ENCODE measurements at places on chromosomes 3 and 15.

GRCh38 chr15:91603384-91604080 lies 250.0 kb upstream of the SLCO3A1 start:
- no peak for DNase-seq

DNA sequence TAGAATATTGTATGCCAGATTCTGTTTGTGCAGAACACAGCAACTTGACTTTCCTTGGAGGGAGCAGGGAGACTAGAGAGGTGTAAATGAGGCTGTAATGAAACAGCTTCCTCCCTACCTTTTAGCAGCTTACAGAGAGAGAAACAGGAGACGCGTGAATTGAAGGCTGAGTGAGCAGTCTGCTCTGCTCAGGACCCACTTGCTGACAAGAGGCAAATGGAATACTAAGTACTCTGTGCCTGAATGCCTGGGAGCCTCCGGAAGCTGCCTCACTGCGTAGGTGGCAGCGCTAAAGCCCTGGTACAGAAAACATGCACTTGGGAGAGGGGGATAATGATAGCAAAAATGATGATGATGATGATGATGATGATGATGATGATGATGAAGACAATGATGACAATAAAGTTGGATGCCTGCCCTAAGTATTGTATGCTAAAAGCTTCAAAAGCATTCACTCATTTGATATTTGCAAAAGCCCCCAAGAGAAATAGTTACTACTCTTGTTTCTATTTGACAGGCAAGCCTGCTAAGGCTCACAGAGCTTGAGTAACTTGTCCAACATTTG lies 548.9 kb downstream of the NTRK3 start:
- no peak for DNase-seq

DNA sequence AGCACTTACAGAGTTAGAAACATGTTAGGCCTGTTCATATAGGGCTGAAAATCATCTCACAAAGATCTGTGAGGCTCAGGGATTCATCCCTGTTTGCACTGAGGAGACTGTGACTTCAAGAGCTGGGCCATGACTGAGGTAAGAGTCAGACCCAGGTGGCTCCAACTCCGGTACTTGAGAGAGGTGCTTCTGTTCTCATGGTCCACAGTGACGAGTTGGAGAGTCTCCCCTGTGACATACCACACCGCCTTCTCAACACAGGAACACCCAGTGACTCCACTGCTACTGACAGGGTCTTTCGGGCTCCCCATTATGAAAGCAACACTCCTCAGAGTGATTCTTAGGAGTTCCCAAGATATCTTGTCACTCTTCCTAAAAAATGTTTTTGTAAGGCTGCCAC lies 27.4 kb downstream of the FSTL1 start:
- no peak for DNase-seq

GRCh38 chr15:99137111-99137546 lies 32.2 kb downstream of the SYNM start:
- DNase-seq, result no peak

GRCh38 chr3:31009881-31010280 lies 115.4 kb upstream of the GADL1 start:
- DNase-seq, result no peak

DNA sequence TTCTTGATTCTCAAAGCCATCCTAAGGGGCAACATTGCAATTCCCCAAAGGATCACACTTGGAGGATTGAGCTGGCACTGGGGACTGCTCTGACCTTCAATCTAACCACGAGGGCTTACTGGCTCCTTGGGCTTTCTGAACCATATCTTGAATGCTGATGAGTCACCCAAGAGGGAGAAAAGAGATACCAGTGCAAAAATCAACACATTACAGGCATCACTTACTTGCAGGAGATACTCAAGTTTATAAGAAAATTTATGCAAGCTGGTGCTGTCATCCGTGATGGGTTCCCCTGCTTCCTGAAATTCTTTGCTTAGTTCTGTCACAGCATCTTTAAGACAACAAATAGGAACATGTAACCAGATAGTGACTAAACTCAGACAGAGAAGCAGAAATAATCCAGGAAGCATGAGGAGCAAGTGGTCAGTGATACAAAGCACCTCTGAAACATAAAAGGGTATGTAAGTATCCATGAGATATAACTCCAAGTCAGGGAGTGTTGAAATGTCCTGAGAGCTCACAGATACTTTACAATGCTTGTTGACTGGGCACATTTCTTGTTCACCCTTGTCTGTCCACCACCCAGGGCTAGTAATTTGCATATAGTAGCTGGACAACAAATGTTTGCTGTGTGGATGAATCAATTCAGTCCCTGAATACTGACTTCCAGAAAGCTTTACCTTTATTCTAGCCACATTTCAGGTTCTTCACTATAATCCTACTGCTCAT lies 14.1 kb downstream of the FYCO1 start:
- no peak for DNase-seq

GRCh38 chr3:178585454-178585853 lies 49.2 kb downstream of the KCNMB2 start:
- no peak for DNase-seq

DNA sequence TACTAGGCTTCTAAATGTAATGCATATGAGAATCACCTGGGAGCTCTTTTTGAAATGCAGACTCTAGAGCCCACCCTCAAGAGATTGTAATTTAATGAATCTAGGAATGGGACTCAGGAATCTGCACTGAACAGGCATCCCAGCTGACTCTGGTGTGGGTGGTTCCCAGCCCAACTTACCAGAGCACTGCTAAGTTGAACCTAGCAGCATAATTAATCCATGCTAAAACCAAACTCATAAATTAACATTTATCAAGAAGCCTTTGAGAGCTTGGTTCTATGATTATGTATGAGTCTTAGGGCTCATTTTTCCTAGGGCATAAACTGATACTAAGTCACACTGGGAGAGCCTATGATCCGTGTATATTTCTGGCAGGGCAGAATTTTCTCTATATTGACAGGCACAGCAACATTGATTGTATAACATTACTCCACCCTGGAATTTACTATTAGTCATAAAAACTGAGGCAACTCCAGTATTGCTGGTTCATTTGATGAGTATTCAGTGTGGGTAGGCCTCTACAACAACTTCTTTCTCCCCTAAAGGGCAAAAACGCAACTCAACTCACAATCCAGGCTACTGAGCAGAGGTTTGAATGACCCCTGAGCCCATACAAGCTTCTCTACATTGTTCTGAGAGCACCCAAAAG lies 10.7 kb upstream of the CSTA start:
- peak; percentile 74 for DNase-seq

GRCh38 chr3:122679085-122679881 lies 1.4 kb upstream of the PARP14 start:
- DNase-seq, result peak; percentile 61

DNA sequence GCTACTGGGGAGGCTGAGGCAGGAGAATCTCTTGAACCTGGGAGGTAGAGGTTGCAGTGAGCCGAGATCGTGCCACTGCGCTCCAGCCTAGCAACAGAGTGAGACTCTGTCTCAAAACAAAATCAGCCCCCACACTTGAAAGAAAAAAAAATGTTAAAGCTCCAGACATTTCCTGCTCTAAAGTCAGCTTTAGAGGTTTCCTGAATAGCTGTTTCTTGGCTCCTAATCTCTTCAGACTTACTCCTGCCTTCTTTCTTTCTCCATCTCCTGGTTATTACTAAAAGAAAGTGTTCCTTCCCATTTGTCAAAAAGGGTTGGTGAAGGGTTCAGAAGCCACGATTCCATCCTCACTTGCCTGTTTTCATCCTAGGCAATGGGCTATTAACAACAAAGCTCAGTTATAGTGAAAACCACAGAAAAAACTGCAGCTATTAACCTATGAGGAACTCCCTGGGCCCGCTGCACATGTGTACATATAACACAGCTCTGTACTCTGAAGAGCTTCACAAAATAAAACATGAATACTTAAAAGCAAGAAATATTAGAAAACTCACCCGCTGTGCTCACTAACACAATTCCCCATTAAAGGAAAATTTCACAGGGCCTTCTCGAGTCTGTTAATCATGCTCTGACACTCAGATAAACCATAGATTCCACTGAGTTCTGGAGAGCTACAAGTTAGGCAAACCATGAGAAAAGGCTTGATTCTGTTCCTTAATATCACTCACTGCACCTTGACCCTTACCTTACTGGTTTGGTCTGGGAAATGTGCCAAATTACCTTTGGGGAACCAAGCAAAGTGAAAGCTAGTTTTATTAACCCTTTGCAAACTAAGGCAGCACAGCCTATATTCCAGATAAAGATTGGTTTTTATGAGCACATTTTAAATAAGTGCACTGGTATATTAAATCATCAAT lies 89.9 kb upstream of the TSPAN3 start:
- DNase-seq, result peak; percentile 51

DNA sequence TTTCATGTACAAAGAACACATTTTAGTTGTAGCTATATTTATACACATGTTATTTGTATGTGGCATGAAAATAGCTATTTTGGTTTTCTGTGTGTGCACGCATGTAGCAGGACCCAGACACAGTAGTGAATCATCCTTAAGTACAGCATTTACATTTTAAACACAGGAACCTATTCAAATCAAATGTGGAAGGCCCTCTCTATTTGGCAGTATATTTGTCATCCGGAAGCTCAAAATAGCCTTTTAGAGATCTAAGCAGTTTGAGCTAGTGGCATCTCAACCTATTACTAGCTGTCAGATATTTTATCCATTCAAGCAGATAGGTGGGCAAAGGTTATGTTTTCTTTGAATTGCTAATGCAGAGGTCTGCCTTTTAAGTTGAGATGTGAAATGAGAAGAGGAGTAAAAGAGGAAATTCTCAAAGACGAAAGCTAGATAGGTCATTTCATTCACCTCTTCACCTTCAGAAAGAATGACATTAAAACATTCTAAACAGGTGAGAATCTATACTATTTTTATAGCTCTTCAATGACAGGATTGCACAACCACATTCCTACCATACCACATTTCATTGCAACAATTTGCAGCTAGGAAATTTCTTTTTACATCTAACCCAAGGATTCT lies 46.3 kb upstream of the TIPARP start:
- DNase-seq, result peak; percentile 49

- DNase-seq, result peak; percentile 79
Measured at GRCh38 chr3:134250717-134251220, at the start of gene RYK. TSS of gene RYK (minus strand) at chr3:134250859. CDS start at chr3:134250654, 205 bp downstream.

DNA sequence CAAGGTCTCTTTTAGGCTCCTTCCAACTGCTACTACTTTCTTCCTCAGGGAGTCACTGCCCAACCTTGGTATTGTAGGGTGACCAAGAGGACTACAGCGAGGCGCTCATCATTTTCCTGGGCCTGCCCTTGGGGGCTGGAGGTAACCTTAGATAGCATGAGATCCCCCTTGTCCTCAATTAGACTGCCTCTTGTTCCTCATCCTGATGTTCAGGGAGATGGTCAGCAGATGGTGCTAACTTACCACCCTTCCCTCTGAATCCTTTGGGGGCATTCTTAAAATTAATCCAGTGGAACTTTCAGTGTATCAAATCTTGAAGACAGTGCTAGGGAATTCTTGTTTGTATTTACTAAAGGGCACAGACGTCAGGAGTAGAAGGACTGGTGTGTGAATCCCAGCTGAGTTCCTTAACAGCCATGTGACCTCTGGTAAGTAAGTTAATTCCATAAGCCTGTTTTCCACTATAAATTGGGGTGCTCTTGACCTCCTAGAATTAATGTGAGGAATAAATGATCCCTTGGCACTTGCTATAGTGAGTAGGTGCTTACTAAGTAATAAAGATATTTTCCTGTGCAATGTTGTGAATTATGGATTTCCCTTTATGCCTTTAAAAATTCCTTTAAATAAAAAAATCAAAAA lies 4.1 kb upstream of the CLPX start:
- peak; percentile 62 for DNase-seq

DNA sequence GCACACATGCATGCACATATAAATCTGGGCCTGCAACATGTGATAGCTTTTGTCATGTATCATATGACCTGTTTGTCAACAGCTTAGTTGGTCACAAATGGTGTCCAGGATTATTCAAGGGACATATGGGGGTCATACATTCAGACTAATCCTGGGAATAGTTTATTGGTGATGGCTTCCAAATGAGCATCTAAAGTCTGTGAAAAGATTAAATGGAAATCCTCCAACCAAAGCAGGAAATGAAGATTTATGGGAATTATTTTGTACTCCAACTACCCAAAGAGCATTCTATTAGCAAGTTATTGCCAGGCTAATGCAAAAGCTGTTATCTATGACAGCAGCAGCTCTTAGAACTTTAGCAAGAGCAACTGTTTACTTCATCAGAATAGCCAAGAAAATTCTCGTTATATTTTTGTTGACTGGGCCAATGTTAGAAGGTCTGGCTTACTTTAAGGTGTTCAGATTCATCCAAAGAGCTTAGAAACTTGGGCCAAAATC lies 7.1 kb downstream of the FSTL1 start:
- no peak for DNase-seq

GRCh38 chr3:30112902-30113484 lies 493.4 kb upstream of the TGFBR2 start:
- DNase-seq, result peak; percentile 1

DNA sequence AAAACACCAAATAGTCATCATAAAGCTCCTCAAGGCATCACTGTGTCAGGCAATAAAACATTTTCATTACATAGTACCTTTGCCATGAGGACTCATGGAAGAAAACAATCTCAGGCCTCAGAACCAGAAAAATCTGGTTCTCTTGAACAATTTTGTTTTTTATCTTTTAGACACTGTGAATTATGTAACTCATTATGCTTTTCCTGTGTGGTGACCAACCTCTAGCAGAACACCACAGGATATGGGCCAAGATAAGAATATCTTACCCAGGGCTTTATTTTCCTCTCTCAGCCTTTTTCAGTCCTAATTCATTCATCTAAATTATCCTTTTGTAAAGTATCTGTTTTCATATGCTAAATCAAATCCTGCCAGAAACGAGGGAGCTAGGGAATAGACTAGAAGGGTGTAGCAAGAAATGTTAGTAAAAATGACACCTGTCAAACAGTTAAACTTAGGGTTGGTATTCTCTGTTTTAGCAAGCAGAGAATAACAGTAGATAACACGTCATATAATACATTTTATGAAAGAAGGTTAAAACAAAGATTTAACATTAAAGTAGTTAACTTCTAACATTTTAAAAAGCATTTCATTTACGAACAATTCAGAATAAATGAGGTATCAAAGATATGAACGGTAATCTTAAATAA lies 111.1 kb downstream of the FBXL22 start:
- no peak for DNase-seq

- DNase-seq, result peak; percentile 5
Measured at GRCh38 chr3:32681811-32682210, 3.2 kb upstream of the CNOT10 start.

GRCh38 chr3:14497321-14497720 lies 42.8 kb downstream of the GRIP2 start:
- DNase-seq, result no peak

DNA sequence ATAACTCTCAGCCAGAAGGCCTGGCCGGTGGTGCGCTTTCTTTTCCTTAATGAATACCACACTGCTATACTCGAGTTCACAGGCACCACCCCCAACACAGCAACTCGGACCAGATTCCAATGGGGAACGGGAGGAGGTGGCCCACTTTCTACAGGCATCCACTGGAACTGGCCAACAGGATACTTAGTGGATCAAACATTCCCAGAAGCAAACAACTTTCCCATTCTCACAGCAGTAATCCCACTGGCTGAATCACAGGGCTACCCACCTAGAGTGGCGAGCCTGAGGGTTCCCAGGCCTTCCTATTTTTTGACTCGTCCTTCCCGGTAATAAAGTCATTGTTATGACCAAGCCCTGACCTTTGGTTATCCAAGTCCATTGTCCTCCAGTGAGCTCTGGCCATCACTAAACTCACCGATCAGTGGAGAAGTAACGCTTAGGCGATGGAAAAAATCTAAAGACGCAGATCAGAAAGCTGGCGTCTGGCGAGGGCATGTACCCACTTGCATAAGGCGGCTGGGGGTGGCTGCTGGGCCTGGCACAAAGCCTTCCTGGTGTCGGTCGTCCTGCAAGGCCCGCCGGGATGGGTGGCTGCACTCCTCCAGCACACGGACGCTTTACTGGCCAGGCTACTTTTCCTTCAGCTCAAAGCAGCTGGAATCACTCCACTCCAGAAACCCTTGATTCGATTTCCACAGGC lies 1.2 kb downstream of the EOGT start:
- peak; percentile 65 for DNase-seq

Measured in RWPE1 (cell line).